Activated CD4-positive, alpha-beta memory T cell treated with anti-CD3 and anti-CD28 coated beads, Interleukin-2, amount 10 ng/mL, durations not matched to agents 7 days and 5 days (primary cell): ENCODE measurements at places on chromosomes 12 and 14.

DNA sequence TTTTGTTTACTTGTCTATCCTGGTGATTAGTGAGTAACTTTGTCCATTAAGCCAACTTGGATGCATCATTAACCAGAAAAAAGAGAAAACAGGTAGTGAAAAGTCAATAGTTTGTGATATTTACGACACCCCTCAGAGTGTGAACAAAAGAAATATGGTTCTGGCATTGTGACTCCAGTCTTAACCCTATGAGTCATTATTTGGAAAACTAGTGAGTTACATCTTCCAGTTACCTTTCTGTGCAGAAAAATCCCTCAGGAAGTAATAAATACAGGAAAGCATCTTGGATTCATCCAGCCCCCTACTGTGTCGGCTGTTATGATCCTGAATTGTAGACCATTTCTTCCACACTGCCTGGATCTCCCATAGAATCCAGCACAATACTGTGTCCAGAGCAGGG, 379.1 kb downstream of the GALC start:
- no peak for DNase-seq

DNA sequence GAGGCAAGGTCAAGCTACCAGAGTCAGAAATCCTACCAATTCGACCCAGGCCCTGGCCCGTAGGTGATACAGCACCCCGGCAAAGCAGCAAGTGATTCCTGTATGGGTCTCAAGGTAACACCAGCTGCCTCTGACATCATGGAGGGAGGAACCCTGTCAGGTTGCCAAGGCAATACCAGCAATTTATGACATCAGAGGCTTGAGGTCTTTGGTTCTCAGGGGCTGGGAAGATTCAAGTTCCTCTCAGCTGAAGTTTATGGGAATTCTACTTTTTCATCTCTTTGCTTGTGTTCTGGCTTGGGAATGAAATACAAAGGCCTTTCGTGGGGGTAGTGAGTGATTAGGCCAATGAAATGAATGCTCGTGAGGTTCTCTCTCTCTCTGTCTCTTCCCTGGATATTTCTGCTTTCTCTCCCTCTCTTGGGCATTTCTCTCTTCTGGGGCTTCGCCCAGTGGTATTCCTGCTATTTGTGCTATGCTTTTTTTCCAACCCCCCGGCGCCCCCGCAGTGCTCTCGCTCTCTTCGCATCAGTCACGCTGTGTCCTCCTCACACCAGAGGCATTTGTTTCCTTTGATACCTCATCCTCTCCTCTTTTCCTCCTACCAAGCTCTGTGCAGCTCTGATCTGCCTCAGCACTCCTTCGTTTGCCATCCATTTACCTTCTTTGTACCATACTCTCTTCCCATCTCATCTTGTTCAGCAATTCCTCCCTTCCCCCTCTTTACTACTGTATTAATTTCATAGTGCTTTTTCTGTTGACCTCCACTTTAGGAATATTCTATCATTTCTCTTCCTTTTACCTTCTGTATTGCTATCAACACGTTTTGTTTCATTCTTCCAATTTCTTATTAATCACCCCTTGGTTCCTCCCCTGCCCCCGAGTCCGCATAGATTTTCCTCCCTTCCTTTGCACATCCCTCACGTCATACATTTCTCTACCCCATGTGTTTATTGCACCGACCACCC, 2.9 kb downstream of the ZFHX2 start:
- no peak for DNase-seq

DNA sequence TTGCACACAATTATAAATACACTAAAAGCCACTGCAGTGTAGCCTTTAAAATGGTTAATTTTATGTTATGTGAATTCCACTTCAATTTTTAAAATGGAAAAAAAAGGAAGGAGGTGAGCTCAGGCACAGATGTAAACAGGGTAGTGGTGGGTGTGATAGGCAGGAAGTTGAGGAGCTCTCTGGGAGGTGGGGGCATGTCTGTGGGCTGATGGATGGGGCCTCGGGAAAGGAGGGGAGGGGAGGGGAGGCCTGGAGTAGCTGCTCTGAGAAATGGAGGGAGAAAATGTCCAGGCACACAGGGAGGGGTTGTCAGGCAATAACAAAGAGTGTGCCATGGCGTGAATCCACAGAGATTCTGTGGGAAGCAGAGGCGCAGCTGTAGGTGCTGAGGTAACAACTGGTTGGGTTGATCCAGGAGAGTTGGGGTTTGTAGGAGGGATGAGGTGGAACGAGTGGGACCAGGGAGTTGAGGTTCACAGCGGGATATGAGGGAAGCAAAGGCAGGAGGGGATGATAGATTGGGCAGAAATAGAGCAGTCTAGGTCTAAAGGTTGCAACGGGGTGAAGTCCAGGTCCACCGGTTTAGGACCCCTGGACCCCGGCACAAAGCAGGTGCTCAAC, 57.2 kb downstream of the LTBP2 start:
- DNase-seq, result no peak

GRCh38 chr14:102779574-102780315, 2.5 kb downstream of the TRAF3 start:
- DNase-seq, result no peak

- DNase-seq, result no peak
Observed at GRCh38 chr12:62849398-62849797, 85.6 kb downstream of the PPM1H start.

GRCh38 chr12:46369474-46370379, 2.8 kb downstream of the SLC38A2 start:
- no peak for DNase-seq

DNA sequence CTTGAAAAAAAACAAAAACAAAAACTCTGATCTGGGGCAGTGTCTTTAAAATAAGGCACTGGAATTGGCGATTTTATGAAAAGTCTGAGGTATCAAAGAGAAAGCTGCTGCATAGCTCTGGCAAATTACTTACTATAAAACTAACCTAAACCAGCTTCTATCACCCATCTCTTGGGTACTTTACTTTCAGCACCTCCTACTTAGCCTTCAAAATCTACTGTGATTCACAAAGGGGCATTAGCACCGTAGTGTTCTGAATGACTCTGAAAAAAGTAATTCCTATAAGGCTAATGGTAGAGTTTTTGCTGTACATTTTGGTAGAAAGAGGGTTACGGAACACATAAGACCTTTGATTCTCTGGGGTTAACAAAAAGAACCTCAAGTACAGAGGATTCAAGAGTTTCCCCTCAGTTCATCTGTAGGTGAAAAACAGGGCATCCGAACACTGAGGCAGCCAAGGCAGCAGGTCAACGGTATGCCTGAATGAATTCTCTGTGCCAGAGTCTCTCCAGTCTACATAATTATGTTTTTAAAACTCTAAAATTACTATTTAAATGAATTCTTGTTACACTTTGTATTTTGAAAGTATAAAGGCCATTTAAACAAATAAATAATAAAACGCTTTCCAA, 101.5 kb downstream of the ELK3 start:
- DNase-seq, result no peak

DNA sequence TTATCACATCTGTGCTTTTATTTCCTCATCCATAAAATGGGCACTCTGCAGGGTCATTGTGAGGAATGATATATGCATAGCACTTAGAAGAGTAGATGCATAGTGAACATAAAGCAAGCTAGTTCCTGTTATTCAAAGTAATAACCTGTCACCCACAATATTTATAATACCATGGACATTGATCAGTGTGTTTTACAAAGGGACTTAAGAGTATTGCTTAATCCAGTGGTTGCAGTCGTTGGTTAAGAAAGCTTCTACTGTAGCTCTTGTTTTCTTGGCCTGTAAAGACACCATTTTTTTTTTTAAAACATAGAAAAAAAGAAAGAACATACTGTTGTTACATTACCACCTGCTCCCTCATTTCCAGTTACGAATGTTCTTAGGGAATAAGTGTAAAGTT, 13.1 kb downstream of the METAP2 start:
- DNase-seq, result no peak

DNA sequence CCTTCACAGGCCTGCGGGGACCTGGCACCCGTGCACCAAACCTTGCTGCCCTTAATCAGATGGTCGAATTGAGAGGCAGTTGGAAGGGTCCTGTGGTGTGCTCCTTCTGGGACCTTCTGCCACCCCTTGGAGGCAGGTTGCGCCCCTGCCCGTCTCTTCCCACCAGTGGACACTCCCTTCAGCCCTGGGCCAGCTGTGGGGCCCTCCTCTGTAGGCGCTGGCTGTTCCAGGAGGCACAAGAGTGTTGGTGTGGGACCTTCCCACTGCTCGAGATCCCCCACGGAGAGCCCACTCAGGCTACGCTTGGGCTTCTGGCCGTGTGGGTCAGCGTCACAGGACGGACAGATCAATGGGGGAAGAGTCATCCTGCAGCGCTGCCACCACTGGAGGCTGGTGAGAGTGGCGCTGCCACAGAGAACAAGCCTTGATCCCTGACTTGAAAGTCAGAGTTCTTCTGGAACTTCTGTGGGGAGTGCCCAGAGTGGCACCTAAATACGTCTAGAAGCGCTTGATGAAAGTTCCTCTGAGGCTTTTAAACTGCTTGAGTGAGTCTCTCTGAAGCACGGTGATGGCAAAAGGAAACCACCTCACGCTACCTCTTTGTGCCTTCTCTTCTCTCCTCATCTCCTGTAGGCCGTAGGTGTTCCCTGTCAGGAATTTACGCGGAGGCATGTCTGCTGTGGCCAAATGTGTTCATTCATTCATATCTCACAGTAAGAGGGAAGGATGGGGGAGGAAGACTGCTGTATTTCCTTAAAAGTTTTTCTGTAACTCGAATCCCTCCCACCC, 48.3 kb downstream of the TRAF3 start:
- no peak for DNase-seq

DNA sequence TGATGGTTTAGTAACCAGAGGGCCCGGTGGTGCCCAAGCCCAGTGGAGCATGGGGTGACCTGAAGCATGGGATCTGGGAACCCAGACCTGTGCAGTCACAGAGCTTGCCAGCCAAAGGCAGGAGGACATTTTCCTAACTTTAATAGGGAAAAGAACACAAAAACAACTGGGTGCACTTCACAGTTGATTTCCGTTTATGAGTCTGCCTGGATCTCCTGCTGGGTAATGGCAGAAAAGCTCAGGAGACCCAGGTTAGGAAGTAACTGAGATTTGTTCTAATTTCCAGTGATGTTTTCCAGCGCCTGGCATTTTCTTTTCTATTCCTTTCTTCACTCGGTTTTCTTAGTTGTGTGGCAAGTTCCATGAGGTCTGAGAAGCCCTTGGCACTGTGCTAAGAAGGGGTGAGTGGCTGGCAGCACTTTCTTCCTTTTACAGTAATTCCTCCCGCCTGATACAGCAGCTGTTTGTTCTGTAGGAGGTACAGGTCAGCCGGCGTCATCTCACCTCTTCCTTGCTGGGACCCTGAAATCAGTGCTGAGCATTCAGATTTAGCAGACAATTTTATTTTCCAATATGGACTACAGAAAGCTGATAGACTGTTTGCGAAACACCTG, 5.1 kb downstream of the CACNA1C start:
- DNase-seq, result no peak

DNA sequence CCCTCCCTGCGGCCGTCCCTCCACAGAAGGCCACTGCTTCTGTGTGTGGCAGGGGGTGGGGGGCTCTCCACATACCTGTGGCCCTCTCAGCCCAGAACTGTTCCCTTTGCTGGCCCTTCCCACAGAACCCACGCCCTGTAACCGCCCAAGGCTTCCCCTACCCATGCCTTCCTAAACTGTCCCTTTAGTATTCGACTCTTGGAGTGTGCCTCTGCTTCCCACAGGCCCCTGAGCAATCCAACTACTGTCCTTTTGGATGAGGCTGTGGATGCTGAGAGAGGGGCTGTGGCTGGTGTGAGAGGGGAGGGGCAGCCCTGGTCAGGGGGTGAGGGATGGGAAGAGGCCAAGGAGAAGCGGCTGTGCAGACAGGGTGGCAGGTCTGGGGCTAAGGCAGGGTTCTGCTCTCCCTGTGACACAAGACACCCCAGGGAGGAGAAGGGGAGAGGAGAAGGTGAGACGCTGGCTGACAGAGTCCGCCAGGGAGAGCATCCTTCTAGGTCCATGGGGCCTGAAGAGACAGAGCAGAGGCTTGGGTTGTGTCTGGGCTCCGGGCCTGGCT, 46.0 kb downstream of the DLK1 start:
- no peak for DNase-seq

GRCh38 chr12:128920468-128920867, 67.2 kb downstream of the GLT1D1 start:
- no peak for DNase-seq

DNA sequence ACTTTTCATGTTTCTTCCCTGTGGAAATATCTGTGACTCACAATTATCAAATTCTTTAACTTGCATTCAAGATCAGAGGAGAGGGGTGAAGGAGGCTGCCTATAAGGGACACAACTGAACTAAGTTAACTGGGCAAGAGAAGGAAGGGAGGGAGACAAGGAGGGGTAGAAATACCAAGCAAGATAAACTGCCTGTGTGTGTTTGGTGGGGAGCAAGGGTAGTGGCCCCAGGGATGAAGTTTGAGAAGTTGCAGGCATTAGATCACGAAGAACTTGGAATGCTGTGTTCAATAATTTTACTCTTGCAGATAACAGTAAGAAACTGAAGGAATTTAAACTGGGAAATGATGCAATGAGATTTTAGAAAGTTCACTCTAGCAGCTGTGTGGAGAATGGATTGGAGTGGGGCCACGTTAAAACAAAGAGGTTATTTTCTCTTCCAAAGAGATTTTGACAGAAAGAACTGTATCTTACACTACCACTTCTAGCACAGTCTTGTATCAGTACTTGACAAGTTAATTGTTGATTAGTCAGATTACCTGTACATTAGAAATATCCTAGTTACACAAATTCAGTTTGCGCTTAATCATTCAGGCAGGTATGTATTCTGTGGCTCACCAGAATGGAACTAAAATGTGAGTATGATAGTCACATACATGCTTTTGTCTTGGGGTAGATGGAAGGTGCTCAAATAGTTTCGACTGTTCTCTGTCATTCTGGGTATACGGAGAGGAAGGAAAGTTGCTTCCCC, 7.4 kb downstream of the PKP2 start:
- DNase-seq, result no peak

GRCh38 chr14:53137568-53138203, 15.4 kb downstream of the DDHD1 start:
- DNase-seq, result no peak

DNA sequence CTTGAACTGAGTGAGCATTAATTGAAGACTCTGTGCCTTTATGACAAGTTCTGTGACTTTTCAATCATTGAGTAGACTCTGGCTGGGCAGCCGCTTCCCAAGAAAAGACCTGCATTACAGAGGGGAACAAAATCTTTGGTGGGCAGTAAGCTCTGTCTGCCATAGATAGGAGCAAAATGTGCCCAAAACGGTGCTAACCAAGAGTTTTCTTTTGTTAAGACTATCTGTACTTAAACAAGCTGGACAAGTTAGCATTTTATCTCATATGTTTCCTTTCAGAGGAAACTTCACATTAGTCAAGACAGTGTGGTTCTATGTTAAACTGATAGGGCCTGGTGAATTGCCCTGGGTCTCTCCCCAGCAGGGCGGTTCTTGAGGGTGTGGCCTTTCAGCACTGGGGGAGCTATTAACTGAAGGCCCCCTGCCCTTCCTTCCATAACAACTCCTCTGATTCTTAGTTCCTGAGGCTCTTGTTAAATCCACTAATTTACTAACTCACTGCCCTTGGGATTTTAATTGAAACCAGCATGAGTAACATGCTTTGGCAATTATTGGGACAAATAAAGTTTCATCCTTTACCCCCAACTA, 219.6 kb downstream of the KTN1 start:
- no peak for DNase-seq

- no peak for DNase-seq
Observed at GRCh38 chr12:130987151-130987931, 33.6 kb downstream of the ADGRD1 start.

GRCh38 chr14:59698793-59699192, 122.2 kb upstream of the CCDC175 start:
- no peak for DNase-seq
